Psoas muscle (tissue), 8 donors: ENCODE measurements at places on chromosomes 13 and 19. TPM values are rescaled to one million over a fixed set of nuclear protein-coding genes. Genes with fewer than 3 reads are reported as not detected.

The CCNE1 gene
- total RNA-seq, result 1.9 TPM

The KLK8 gene
- total RNA-seq, result not detected

- no peaks in the 10 kb centered on the region for H3K4me1 ChIP-seq
- no peaks in the 10 kb centered on the region for H3K36me3 ChIP-seq
- DNase-seq, result no peak
- no peak overlapping the region for H3K27ac ChIP-seq
- no peak overlapping the region for H3K4me3 ChIP-seq
- H3K27me3 ChIP-seq, result no peaks in the 10 kb centered on the region
These were observed 222.1 kb upstream of the OBI1 start for GRCh38 chr13:78881054-78881453.

The WDR18 gene
- total RNA-seq, result 19.5 TPM

GRCh38 chr13:99619207-99619606 is 117.9 kb downstream of the TM9SF2 start:
- no peak overlapping the region for H3K27ac ChIP-seq
- H3K36me3 ChIP-seq, result no peaks in the 10 kb centered on the region
- peaks cover 20% of the 10 kb centered on the region for H3K4me1 ChIP-seq
- H3K4me3 ChIP-seq, result no peak overlapping the region
- no peaks in the 10 kb centered on the region for H3K27me3 ChIP-seq

The ERCC2 gene
- total RNA-seq, result 11.2 TPM

The SH2D3A gene
- total RNA-seq, result not detected

DNA sequence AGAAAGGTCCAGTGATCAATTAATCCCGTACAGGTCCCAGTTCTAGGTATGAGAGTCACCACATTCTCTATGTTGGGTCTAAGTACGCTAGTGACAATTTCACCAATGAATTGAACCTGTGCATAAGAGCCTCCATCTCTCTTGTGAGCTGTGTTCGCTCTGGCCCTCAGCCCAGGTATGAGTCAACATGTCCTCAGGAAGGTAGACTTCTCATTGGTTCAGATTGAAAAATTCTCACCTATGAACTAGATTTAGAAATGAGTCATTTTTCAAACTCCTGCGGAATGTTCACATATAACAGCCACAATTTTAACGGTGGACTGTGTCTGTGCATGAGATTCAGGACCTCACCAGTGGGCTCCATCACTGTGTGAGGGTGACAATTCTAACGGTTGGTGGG is 12.7 kb upstream of the ZNF43 start:
- H3K4me1 ChIP-seq, result no peaks in the 10 kb centered on the region
- H3K4me3 ChIP-seq, result no peak overlapping the region
- H3K27me3 ChIP-seq, result no peaks in the 10 kb centered on the region
- H3K36me3 ChIP-seq, result no peaks in the 10 kb centered on the region
- no peak for DNase-seq

The ELANE gene
- total RNA-seq, result not detected

The LILRA5 gene
- total RNA-seq, result 2.2 TPM

The SUGP2 gene
- 41.3 TPM for total RNA-seq

- no peaks in the 10 kb centered on the region for H3K36me3 ChIP-seq
- H3K4me1 ChIP-seq, result peaks cover 8% of the 10 kb centered on the region
- DNase-seq, result no peak
- no peaks in the 10 kb centered on the region for H3K27me3 ChIP-seq
These were observed 23.4 kb upstream of the TCF3 start for GRCh38 chr19:1675633-1676350.

The PDX1 gene
- total RNA-seq, result not detected

The OSCAR gene
- 0.99 TPM for total RNA-seq

The TNFSF13B gene
- 1.1 TPM for total RNA-seq

- H3K27ac ChIP-seq, result no peak overlapping the region
- no peaks in the 10 kb centered on the region for H3K27me3 ChIP-seq
- DNase-seq, result no peak
These were observed 708 bp downstream of the KLK15 start for GRCh38 chr19:50832666-50833065.

GRCh38 chr19:3867971-3868769 is 668 bp downstream of the ZFR2 start:
- H3K4me1 ChIP-seq, result no peaks in the 10 kb centered on the region
- H3K27ac ChIP-seq, result no peak overlapping the region
- no peak for DNase-seq
- no peaks in the 10 kb centered on the region for H3K36me3 ChIP-seq

The GPATCH1 gene
- total RNA-seq, result 7.5 TPM

The AMH gene
- total RNA-seq, result 3.6 TPM

GRCh38 chr13:76936763-76937162 is 11.5 kb upstream of the ACOD1 start:
- no peaks in the 10 kb centered on the region for H3K36me3 ChIP-seq
- no peaks in the 10 kb centered on the region for H3K4me1 ChIP-seq
- H3K27ac ChIP-seq, result no peak overlapping the region
- DNase-seq, result no peak

GRCh38 chr13:108034909-108035410 is 180.4 kb downstream of the LIG4 start:
- no peaks in the 10 kb centered on the region for H3K36me3 ChIP-seq
- H3K27me3 ChIP-seq, result no peaks in the 10 kb centered on the region
- no peak for DNase-seq
- no peak overlapping the region for H3K27ac ChIP-seq
- H3K4me3 ChIP-seq, result no peak overlapping the region

DNA sequence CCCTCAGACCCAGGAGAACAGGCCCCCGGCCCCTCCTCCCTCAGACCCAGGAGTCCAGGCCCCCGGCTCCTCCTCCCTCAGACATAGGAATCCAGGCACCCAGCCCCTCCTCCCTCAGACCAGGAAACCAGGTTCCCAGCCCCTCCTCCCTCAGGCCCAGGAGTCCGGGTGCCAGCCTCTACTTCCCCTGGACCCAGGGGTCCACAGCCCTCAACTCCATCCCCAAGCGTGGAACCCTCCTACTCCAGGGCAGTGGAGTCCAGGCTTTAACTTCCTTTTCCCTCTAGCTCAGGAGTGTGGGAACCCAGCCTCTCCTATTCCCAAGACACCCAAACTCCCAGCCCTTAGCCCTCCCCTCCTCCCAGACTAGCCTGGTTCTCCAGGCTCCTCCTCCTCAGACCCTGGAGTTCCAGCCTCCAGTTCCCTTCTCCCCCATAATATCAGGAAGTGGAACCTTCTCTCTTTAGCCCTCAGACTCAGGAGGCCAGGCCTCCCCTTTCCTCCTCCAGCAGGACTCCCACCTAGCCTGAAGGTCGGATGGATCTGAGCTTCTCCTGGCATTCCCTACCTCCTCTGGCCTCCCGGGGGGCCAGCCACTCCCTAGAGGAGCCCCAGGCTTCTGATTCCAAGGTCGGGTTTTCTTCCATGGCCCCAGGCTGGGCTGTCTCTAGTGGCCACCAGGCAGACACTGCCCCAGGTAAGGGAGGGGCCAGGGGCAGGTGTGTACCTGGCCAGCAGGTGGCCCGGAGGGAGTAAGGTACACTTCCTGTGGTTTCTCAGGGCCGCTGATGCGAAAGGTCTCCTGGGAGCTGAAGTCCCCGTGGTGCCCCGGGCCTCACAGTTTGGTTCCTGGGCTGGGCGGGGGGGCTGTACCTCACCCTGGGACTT is at the start of gene TMC4:
Gene TMC4, minus strand, starts transcription at position 690 of the 888 bp plus-strand sequence. Its CDS starts 43 bp downstream, at position 647.
- H3K4me3 ChIP-seq, result peak within 1 kb of the TSS; percentile 29
- H3K4me1 ChIP-seq, result no peaks in the 10 kb centered on the region
- H3K27me3 ChIP-seq, result peaks cover 18% of the 10 kb centered on the region
- H3K27ac ChIP-seq, result no peak within 1 kb of the TSS
- no peaks in the 10 kb centered on the region for H3K36me3 ChIP-seq

DNA sequence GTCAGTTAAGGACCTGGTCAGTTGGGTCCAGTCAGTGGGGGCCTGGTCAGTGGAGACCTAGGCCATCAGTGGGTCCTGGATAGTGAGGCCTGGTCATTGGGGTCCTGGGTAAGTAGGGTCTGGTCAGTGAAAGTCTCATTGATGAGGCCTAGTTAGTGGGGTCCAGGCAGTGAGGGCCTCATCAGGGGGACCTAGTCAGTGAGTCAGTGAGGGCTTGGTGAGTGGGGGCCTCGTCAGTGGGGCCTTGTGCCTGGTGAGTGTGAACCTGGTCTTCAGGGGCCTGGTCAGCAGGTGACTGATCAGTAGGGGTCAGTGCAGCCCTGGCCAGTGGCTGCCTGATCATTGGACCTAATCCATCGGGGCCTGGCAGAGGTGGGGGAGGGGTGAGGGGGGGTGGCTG is 42.6 kb upstream of the TPM4 start:
- H3K4me3 ChIP-seq, result no peak overlapping the region
- H3K27me3 ChIP-seq, result peaks cover 5% of the 10 kb centered on the region
- DNase-seq, result no peak
- no peaks in the 10 kb centered on the region for H3K4me1 ChIP-seq

The DDX49 gene
- total RNA-seq, result 35.3 TPM

The ZNF729 gene
- total RNA-seq, result not detected

The OR7D2 gene
- not detected for total RNA-seq

DNA sequence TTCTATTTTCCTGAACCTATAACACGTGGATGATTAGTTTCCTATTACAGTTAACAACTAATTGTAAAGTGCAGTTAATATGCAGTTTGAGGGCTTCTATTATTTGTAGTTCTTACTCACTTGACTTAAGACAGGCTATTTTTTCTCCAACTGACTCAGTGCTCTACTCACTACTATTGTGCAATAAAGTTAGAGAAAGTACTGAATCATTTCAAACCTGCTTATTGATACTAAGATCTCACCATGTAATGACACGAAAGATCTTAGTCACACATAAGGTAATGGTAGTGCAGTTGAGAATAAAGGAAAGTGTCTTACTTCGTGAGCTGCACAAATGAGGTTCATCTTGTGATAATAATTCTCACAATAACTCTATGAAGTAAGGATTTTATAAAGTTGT is 22.8 kb upstream of the ITM2B start:
- H3K4me3 ChIP-seq, result no peak overlapping the region
- H3K27me3 ChIP-seq, result no peaks in the 10 kb centered on the region
- no peaks in the 10 kb centered on the region for H3K36me3 ChIP-seq
- peak overlapping the region; percentile 9 for H3K27ac ChIP-seq
- no peaks in the 10 kb centered on the region for H3K4me1 ChIP-seq
- no peak for DNase-seq

The GRIN2D gene
- 0.21 TPM for total RNA-seq
